ENCODE measurements at places on chromosomes 7 and 10.

DNA sequence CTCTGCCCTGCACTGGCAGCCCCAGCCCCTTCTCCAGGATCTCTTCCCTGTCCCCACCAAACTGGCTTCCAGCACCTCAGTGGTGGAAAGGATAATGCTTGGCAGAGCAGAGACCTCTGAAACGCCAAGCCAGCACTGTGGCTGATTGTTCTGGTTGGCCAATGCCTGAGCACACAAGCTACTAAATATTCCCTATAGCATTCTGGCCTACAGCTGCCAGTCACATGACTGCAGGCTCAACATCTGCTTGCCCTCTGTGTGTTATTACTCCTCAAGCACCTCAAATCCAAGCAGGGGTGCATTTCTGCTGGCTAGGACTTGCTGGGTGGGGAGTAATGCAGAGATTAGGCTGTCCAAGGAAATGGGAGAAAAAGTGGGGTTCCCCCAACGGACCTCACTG is 6.1 kb downstream of the TBATA start:
- no peak for DNase-seq

GRCh38 chr7:102184303-102184702 is 102.4 kb upstream of the SH2B2 start:
- DNase-seq, result no peak

GRCh38 chr10:124289851-124290795 is 128.6 kb downstream of the OAT start:
- no peak for DNase-seq

- no peak for DNase-seq
Observed at GRCh38 chr7:42272793-42273665, 36.0 kb upstream of the GLI3 start.

- no peak for DNase-seq
Observed at GRCh38 chr7:96936621-96937020, 68.7 kb upstream of the DLX6 start.

GRCh38 chr7:3246651-3247050 is 54.4 kb upstream of the SDK1 start:
- DNase-seq, result no peak

GRCh38 chr7:57179776-57180415 is 47.7 kb upstream of the ZNF479 start:
- no peak for DNase-seq

- DNase-seq, result no peak
Observed at GRCh38 chr10:20582041-20582440, 315.1 kb downstream of the NEBL start.

DNA sequence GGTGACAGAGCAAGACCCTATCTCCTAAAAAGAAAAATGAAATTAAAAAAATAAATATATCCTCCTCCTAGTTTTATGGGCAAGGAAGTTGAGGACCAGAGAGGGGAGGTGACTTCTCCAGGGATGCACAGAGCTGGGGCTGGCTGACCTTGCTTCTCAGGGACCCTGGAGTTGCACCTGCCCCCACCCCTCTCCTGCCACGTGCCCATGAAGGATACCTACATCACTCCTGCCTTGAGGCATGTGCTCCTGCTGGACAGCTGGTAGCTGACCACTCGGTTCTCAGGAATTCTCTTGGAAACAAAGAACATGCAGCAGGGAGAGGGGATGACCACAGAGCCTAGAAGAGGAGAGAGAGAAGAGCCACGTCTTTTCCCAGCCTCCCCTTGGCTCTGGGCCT is 522 bp downstream of the CCL24 start:
- no peak for DNase-seq

- DNase-seq, result no peak
Observed at GRCh38 chr10:103717341-103718246, 137.8 kb downstream of the SH3PXD2A start.

DNA sequence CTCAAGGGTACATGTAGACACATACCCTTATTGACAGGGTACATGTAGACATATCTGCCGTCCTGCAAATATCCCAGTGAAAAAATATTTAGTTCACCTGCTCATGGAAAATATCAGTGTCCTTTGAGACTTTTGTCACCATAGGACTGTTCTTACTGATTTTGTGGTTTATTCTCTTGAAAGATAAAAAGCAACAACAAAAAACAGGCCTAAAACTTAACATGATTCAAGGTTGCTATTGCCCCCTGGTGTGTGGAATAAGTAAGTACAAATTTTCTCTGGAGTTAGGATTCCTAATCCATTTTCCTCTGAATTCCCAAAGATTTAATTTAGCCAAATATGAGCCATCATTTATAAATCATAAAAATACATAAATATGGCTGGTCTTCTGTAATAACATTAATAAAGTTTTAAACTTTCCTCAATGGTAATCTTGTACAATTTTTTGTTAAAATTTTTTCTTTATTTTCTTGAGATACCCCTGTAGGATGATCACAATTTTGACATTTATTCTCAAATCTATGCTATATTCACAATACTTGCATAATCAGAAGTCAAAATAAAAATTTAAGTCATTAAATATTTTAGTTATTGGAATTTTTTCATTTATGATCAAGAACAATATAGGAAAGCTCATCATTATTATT is 741.4 kb upstream of the POT1 start:
- DNase-seq, result no peak

- DNase-seq, result no peak
Observed at GRCh38 chr7:129883151-129883550, 69.6 kb downstream of the UBE2H start.

DNA sequence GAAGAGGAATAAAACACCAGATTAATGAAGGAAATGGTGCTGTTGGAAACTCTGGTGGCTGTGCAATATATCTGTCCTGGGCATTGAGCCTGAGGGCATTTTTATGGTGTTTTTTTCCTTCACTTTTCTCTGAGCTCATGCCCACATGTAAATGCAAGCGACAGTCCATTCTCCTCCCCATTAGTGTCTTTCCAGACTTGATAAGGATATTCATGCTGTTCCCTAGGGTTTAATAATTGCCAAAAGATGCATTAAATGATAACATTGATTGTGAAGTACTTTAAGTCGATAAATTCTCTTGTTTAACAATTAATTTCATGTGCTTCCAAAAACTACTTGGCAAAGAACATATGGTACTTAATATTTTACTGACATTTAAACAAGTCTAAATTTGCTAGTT is 384.7 kb downstream of the MDFIC start:
- DNase-seq, result no peak

- no peak for DNase-seq
Observed at GRCh38 chr7:130179631-130180030, 25.6 kb downstream of the TMEM209 start.

GRCh38 chr10:2145491-2145890 is 408.2 kb upstream of the ADARB2 start:
- no peak for DNase-seq

- no peak for DNase-seq
Observed at GRCh38 chr10:8043569-8044306, 10.8 kb upstream of the GATA3 start.

DNA sequence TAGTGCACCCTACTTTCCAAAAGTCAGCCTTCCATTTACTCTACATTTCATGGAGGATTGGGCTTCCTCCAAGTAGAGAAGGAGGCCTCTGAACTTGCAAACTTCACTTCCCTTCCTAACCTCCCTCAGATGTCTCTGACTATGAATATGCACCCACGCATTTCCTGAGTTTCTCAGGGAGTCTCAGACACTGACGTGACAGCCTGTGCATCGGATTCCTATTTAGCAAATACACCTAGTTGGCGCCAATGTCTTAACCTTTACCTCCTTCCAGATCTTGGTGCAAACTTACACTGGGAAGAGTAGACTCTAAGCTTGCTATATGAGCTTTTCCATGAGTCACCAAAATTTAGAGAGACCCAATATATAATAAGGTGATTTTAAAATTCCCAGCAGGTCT is 920.1 kb upstream of the AUTS2 start:
- no peak for DNase-seq

DNA sequence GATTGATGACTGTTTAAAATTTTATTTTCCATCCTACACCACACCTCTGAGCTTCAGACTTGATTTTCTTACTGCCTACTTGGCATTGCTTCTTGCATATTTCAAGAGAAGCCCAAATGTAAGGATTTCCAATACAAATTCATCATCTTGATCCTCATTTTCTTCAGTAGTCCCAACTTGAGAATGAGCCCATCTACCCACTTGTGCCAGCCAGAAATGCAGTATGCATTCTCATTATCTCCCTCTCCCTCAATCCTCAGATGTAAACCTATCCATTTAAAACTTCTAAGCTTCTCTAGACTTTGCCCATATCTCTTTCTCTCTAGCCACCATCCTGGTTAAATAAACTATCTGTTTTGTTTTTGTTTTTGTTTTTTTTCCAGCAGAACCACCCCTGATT is 22.4 kb upstream of the EGFR start:
- DNase-seq, result no peak

DNA sequence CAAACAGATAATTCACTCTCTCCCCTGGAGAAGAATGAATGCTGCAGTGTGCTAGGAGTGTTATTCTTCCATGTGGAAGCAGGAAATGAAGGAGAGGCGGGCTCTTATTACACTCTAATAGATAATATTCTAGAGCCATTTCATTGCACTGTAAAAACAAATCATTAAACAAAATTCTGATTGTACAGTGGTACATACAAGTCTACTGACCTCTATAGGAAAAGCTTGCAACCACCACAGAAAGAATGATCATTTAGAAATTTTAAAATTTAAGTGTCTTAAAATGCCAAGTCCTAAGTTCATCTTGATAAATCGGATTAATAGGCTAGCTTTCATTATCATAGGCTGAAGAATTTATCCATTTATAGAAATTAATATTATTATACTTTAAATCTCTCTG is 960.3 kb upstream of the LRRN3 start:
- DNase-seq, result no peak

DNA sequence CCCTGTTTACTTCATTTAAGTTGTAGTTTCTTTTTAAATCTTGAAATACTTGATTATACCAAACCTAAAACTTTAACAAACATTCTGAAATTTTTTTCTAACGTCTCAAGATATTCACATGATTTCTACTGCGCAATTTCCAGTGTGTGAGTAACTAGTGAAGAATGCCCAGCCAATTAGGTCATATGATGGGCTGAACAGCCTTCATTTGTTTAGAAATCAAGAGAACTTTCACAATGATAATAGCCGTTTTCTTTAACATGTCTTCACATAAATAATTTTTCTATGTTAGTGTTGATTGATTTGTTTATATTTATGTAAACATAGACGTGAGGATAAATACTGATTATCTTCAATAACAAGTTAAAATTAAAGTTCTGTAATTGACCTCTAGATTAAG is 21.8 kb downstream of the STAM start:
- DNase-seq, result no peak

GRCh38 chr10:3702569-3702968 is 82.4 kb downstream of the KLF6 start:
- DNase-seq, result no peak

- DNase-seq, result no peak
Observed at GRCh38 chr7:66460921-66461361, 167.7 kb upstream of the KCTD7 start.

DNA sequence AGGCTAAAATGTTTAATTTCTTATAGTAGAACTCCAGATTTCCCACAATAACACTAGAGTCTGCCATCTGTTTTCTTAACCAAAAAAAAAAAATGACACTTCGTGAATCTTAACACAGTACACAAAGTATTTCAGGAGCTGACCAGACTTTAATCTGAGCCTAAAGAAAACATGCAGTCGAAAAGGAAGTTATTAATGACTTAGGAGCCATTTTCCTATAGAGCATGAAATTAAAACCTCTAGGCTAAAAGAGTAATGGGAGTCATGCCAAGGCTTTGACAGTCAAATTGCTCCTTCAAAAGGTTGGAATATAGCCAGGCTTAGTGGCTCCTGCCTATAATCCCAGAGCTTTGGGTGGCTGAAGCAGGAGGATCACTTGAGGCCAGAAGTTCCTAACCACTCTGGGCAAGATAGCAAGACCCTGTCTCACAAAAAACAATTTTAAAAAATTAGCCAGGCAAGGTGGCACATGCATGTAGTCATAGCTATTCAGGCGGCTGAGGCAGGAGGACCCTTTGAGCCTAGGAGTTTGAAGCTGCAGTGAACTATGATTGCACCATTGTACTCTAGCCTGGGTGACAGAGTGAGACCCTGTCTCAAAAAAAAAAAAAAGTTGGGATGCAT is 13.6 kb downstream of the MICU1 start:
- no peak for DNase-seq

GRCh38 chr7:27183682-27184336 is 1.2 kb downstream of the HOXA11 start:
- no peak for DNase-seq

GRCh38 chr10:61135276-61135721 is 191.3 kb upstream of the RHOBTB1 start:
- no peak for DNase-seq

DNA sequence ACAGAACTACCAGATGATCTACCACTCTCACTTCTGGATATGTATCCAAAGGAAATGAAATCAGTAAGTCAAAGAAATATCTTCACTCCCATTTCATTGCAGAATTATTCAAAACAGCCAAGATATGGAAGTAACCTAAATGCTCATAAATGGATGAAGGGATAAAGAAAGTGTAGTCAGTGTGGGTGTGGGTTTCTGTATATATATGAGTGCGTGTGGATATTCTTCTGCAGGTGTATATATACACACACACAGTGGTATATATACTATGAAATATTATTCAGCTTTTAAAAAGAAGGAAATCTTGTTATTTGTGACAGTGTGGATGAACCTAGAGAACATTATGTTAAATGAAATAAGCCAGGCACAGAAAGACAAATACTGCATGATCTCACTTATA is 48.7 kb downstream of the IMMP2L start:
- DNase-seq, result no peak

GRCh38 chr7:84339306-84339705 is 144.7 kb upstream of the SEMA3A start:
- no peak for DNase-seq

DNA sequence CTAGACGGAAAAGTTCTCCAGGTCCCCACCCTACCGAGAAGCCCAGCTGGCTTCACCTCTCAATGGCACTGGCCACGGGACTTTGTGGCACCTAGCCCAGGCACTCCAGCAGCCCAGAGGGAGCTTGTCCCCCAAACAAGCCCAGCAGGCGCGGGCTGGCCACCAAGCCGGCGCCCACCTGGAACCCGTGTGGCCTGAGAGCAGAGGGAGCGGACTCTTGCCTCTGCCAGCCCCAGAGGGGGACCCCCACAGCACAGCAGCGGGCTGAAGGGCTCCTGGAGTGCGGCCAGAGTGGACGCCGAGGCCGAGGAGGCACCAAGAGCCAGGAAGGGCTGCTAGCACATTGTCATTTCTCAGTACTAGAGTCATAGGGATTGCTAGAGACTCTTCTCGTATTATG is 671.4 kb downstream of the CNTNAP2 start:
- DNase-seq, result no peak

GRCh38 chr10:130656187-130656575 is 520.0 kb downstream of the GLRX3 start:
- DNase-seq, result no peak

All from activated CD8-positive, alpha-beta memory T cell treated with anti-CD3 and anti-CD28 coated beads for 1 hour (primary cell).